ENCODE measurements at places on chromosomes 6 and 20. TPM values are rescaled to one million over a fixed set of nuclear protein-coding genes. Genes with fewer than 3 reads are reported as not detected.

LY6G6F gene
- total RNA-seq = not detected

TFAP2A gene
- 0.09 TPM for total RNA-seq

DNA sequence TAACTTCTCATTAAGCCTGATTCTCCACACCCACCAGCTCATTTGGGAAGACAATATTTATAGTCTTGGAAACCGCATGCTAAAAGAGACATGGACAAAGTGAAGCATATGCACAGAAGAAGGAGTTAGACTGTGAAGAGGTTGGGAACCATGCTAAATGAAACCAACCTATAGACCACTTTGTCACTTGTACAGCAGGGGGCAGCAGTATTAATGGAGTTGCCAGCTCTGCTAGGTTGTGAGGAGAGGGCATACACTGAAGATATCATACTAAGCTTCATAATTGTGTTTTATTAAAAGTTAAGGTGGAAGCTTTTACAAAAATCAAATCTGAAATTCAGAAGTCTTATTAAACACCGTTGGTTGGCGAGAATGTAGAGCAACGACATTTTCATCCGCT, 38.3 kb upstream of the HMGCLL1 start:
- DNase-seq = no peak

- no peak for DNase-seq
These were observed 49.1 kb upstream of the CEP85L start for GRCh38 chr6:118700531-118700930.

DNA sequence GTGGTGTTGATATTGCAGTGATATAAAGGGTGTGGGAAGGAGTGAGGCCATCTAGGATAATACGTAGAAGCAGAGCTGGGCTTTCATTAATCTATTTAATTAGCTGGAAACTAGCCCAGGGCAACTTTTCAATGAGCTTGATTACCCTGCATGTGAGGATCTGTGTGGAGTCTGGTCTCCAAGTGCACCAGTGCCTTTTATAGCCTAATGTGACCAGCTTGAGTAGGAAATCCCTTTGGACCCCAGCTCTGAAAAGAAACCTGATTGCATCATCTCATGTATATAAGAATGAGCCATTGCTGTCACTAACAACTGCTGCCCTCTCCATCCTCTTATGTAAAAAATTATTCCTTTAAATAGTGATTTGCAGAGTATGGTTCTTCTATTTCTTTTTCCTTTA, 72.6 kb downstream of the CD109 start:
- DNase-seq = no peak

DNA sequence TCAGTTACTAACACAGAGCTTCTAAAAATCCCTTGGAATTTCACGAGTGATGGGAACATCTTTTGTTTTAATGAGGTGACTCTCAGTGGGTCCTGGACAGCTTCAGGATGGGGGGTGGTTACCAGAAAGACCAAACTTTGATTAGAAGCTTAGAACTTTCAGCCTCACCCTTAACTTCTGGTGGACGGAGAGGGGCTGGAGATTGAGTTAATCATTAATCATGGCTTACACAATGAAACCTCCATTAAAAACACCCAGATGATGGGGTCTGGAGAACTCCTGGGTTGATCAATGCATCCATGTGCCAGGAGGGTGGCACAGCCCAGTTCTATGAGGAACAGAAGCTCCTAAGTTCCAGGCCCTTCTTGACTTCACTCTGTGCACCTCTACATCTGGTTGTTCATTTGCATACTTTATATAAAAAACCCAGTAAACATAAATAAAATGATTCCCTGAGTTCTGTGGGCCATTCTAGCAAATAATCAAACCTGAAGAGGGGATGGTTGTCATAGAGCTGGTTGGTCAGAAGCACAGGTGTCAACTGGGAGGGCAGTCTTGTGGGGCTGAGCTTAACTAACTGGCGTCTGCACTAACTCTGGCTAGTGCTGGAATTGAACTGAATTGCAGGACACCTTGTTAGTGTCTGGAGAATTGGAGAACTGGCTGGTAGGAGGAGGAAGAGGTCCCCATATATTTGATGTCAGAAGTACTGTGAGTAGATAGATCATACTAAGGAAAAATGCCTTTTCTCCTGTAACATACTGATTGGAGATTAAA, 10.3 kb downstream of the RMND1 start:
- DNase-seq = no peak

DNA sequence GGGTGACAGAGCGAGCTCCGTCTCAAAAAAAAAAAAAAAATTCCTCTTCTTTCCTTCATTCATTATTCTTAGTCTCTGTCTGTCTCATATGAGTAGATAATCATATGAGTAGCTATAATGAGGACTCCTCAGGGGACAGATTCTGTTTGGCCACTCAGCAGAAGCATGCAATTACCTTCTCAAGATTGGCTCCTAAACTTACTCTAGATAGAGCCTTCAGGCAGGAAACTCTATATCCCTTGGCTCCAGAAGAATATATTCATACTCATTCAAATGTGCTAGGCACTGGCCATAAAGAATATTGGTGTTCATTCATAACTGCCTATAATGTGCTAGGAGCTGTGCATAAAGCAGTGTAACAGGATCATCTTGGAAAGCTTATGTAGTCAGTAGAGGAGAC, 2.2 kb upstream of the ACAT2 start:
- no peak for DNase-seq

DNA sequence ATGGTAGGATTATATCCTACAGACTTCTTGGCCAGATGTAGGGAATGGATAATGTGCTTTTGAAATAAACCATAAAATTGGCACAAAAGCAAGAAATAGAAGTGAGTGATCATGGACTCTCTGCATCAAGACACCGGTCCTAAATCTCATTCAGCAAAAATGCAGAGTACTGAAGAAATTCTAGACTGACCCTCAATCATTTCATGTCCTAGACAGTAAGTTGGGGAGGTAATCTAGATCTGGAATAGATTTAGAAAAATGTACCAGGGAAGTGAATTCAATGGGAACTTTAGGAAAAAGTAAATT, 69.7 kb upstream of the ADTRP start:
- no peak for DNase-seq
